NCI-H1694 treated with DMSO at 0.1 percent for 48 hours (cell line): ENCODE measurements at places on chromosomes 2 and 18.

GRCh38 chr2:70161069-70161534 lies 29.7 kb downstream of the C2orf42 start:
- DNase-seq: no peak

- DNase-seq: no peak
Measured at GRCh38 chr2:225895126-225895525, 495.6 kb downstream of the NYAP2 start.

GRCh38 chr2:136057802-136058140 lies 60.2 kb downstream of the CXCR4 start:
- DNase-seq: no peak

DNA sequence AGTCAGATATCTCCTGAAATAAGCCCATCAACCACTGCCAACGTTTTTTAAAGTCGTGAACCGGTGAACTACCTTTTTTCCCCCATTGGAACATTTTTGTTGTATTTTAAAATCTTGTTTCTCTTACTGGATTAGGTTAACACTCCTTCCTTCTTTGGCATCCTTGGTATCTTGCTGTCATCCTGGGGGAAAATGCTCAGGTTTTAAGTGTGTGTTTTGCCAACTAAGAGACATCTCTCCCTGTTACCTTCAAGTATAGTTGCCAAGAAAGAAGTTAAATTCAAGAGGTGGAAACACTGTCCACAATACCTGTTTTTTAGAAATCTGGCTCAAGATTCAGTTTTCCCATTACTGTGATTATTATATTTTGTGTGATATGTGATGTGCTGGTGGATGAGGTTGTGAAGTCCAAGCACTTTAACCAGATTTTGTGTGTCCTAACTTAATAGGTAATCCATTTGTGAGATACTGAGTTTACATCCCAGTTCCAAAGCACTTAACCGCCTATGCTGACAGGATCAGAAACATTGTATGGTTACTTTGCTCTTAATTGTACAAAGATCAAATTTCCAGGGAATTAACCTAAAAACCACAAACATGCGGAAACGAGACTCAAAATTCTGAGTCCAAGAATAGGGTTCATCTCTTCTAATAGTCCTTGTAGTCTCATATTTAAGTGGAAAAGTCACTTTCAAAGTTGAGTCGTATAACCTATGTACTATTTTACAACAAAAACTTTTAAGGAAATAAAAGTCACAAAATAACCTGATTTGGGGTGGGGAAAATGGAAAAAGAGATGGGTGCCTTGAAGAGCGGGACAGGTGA lies 1.3 kb upstream of the SP3 start:
- DNase-seq: no peak

DNA sequence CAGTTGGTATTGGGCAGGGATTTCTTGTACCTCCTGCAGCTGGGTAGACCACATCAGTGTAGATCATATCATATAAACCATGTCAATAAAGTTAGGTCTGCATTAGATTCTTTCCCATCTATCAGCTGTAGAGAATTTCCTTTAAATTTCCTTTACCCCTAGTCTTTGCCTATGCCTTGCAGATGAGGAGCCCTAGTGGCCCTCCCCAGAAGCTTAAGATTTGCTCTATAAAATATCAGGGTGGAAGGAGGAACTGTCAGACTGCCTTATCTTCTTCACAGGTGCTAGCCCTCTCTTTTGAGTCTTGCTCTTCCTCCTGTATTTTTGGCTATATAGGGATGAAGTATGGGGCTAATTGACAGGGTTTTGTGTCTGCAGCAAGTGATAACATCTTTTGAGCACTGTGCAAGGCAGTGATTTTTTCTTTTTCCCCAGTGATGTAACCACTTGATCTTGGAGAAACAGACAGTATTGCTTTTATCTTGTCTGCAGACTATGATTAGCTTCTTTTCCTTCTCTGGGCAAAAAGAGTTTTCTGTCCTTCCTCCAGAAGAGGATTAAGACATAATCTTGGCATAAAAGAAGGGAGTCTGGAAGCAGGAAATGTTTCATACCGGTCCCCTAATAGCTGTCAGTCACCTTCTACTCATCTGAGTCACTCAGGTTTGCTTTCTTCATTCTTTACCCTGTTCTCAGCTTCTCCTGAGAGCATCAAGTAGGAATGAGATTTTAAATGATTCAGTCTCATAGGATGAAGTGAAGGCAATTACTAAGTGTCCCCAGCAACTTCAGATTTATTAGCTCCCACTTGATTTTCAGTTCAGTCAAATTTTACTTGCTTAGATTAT lies 286.4 kb downstream of the CDH19 start:
- no peak for DNase-seq

DNA sequence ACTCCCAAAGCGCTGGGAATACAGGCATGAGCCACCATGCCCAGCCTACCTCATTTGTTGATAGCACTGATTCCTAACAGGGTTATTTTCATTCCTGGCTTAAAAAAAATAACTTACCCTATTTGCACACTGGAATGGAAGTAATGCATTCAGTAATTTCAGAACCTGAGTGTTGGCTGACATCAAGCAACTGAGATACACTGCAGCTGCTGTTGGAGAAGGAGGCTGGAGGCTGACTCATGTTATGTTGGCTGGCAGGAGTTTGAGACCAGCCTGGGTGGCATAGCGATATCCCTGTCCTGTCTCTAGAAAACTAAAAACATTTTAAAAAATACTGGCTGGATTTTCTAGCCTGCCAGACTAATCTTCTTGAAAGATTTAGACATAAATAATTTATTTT lies 385.1 kb upstream of the MEX3C start:
- no peak for DNase-seq

DNA sequence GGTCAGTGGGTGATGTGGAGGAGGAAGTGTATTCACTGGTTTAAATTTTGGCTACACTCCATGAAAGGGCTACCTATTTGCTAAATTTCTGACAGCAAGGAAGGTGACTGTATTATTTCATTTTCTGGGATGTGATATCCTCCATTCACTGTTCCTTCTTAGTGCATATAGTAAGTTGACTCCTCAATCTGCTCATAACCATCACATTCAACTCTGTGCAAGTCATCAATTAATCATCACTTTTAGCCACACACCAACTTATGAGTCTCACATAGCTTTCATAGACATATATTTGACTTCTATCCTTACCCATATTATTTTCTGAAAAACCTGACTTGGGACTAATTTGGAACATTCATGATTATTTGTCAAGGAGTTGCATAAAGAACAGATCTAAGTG lies 16.9 kb downstream of the KLHL41 start:
- no peak for DNase-seq

DNA sequence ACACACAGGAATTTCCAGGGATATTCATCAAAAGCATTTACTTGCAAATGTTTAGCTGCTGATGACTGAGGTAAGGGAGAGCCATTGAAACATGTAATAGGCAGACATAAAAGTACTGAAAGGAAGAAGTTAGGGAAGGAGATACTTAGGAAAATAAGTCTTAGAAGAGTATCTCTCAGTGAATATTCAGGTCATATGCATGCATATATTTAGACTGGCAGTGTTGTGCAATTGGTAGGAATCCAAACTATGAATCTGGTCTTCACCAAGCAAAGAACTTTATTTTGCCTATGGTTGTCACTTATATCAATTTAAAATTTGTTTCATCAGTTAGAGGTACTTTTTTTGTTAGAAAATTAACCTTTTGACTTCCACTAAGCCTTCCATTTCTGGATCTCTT lies 1490.7 kb downstream of the SUCLG1 start:
- no peak for DNase-seq

GRCh38 chr2:43075054-43075593 lies 151.3 kb downstream of the ZFP36L2 start:
- DNase-seq: no peak

DNA sequence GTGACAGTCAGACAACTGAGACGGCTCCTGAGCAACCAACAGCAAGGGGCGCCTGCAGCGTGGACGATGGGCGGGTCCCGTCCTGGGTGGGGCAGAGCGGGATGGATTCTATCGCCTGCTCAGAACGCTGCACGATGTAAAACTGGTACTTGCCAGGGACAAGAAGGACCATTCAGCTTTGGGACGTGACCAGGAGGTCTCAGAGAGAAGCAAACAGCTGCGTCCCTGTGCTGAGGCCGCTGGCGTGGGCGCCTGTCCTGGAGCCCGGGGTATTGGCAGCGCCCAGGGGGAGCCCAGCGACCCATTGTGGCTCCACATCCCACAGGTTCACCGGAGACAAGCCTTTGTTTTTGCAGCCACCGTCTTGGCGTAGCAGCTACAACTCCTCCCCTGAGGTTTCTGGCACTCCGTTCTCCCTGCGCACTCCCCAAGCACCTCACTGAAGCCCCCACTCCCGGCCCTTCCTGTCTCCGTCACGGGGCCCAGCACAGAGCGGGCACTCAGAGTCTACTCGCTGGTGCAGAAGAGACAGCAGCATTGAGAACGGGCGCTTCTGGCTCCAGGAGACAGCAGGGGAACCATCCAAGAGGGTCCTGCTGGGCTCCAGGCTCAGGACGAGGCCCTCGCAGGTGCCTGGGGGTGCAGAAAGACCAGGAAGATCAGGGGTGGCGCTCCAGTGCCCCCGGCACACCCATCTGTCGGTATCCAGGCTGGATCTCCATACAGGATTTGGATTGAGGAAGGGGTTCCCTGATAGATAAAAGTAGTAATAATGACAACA lies 22.1 kb upstream of the KCNG2 start:
- DNase-seq: no peak

DNA sequence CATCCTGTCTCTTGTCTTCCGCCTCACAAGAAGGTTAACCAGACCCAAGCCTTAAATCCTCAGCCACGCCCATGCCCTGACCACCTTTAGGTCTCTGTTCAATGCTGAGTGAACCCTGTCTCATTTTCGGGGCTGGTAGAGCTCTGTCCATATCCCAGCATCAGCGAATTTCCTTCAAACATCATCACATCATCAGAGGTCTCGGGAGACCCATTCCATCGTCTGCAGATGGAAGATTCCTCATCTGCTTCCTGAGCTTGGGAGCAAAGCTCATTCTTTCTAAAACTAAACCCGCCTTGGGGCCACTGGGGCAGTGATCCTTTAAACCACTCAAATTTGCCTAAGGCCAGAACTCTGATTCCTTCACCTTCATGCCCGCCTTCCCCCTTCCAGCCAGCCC lies 173.7 kb downstream of the TTC32 start:
- DNase-seq: no peak

GRCh38 chr2:135863233-135863632 lies 13.0 kb downstream of the MCM6 start:
- no peak for DNase-seq

DNA sequence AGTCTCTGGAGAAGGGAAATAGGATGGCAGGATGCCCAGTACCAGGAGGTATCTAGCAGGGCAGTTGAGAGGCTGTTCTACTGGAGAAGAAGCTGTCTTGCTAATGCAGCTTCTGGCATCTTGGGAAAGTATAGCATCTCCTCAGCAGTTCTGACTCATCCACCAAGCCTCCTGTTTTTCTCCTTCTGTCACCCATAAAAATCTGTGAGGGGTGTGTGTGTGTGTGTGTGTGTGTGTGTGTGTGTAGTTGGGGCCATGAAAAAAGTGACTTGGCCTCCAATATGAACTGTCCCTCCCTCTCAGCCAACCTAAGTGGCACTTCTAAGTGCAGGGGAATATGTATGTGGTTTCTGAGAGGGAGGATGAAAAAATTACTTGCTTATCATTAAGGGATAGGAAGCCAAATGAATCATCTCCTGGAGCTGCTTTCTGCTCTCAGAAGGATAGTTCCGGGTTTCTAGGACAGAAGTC lies 83.9 kb downstream of the CBLN2 start:
- no peak for DNase-seq

GRCh38 chr2:68993660-68994059 lies 19.2 kb downstream of the GKN1 start:
- no peak for DNase-seq

DNA sequence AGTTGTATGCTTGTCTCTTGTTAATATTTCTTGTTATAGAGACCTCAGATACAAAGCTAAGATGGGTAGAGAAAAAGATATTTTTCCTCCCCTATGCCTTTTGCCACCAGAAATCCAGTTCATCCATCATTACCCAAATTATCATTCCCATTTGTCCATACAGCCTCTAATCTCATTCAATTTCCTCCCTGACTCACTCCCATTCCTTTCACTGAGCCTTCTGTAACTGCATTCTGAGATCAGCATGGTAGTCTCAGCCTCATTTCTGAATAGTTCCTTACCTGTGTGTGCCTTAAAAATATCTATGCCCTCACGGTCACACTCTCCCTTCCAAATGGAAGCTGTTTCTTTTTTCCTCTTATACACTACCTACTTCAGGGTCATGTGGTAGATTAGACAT lies 15.7 kb upstream of the PIK3C3 start:
- DNase-seq: no peak

DNA sequence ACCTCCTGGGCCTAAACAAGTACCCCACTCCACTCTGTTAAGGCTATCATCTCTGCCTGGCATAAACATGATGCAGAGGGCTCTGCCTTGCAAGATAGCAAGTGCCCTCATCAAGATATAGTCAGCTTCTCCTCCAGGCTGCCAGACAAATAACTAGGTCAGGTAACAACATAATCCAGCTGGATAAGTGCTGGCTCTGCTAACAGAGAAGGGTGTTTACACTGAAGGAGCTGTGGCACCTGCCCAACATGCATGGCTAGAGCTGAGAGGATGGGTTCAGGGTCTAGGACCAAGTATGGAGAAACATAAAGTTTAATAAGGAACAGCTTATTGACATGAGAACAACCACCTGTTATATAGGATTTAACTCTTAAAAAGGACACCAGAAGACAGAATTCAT lies 42.8 kb downstream of the DLGAP1 start:
- no peak for DNase-seq

- no peak for DNase-seq
Measured at GRCh38 chr2:62398356-62398755, 107.6 kb downstream of the TMEM17 start.

DNA sequence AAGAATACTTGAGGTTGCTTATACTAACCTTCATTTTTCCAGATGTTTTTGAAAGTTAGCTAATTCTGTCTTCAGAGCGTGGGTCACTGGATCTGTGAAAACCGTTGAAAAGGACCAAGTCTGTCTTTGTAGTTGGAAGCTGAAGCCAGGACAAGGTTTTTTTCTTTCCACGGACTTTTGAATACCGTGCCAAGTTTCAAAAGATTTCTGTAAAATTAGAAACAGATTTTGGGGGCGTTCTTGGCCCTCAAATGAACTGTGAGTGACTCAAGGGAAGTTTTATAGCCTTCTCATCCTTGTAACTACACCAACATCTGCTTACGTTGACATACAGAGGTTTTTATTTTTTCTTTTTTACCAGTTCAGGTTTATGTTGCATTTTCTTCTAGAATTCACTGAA lies at the start of gene FAP:
Gene FAP (minus strand): TSS at position 152 of the 400 bp plus-strand sequence. CDS start 118 bp downstream, at position 34.
- DNase-seq: no peak
